CD4-positive, alpha-beta T cell (primary cell): ENCODE measurements at places on chromosomes 7 and 10. TPM values are rescaled to one million over a fixed set of nuclear protein-coding genes. Genes with fewer than 3 reads are reported as not detected.

Gene UTF1
- total RNA-seq = not detected

DNA sequence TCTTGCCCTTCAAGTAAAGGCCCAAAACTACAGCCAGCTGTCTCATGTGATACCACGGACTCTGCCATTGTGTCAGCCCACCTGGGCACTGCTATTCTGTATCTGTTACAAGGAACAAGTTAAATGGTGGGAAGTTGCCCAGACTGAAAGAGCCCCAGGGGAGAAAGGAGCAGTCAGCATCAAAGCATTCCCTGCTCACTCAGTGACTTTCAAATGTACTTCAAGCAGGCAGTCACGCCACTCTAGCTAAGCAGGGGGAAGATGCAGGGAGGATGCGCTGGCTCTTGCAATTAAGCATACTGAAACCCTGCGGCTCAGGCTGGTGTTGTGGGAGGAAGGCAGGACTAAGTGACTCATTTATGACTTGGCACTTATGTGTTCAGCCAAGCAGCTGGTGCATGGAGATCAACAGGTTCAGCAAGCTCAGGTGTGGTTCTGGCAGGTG, 1249.6 kb downstream of the TYW1 start:
- no peak for DNase-seq

Gene FAM149B1
- total RNA-seq = 7.0 TPM

GRCh38 chr7:45153233-45153632, 4.4 kb upstream of the RAMP3 start:
- no peak for DNase-seq

DNA sequence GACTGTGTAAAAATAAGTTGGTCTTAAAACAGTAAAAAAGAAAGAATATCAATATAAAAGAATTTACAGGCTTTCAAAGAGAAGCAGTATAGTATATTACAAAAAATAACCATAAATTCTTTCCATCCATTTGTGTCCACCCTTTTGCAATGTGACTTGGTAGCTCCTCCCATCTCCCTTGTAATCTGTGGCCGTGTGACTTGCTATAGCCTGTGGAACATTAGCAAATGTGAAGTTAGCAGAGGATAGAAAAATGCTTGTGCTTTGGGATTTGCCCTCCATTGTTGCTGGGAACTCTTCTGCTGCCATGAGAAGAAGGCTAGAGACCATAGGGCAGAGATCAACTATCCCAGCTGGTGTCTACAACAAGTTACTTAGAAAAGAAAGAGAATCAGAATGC, 30.2 kb downstream of the KLHL7 start:
- DNase-seq = no peak

DNA sequence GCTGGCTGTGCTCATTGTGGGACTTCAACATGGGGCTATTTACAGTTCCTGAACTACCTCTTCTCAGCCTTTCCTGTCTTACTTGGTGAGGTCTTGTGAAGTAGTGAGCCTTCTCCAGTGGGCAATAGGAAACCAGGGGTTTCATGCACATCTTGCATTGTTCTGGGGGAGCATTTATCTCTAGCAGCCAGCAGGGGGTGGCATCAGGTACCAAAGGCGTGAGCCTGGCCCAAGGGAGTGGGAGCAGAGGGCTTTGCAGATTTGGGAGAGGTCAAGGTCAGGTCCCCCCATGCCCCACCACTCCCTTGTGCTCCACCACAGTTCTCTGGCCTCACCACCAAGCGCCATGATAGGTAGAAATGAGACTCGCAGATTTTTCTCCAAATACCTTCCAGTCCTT, 85.4 kb upstream of the NPTX2 start:
- DNase-seq = no peak

DNA sequence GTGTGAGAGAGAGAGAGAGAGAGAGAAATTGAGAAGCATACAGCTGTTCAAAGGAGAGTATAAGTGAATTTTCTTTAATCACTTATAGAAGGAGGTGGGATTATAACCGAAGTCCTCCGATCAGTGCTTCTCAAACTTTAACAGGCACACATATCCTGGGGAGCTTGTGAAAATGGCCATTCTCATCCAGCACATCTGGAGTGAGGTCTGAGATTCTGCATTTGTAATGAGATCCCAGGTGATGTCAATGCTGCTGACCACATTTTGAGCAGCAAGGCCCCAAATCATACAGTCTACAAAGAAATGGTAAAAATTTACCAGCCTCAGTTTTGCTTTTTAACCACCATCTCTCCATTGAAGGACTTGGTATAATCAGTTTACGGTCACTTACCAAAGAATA, 219.0 kb downstream of the PTEN start:
- no peak for DNase-seq

Gene KIF5B
- 58.3 TPM for total RNA-seq

DNA sequence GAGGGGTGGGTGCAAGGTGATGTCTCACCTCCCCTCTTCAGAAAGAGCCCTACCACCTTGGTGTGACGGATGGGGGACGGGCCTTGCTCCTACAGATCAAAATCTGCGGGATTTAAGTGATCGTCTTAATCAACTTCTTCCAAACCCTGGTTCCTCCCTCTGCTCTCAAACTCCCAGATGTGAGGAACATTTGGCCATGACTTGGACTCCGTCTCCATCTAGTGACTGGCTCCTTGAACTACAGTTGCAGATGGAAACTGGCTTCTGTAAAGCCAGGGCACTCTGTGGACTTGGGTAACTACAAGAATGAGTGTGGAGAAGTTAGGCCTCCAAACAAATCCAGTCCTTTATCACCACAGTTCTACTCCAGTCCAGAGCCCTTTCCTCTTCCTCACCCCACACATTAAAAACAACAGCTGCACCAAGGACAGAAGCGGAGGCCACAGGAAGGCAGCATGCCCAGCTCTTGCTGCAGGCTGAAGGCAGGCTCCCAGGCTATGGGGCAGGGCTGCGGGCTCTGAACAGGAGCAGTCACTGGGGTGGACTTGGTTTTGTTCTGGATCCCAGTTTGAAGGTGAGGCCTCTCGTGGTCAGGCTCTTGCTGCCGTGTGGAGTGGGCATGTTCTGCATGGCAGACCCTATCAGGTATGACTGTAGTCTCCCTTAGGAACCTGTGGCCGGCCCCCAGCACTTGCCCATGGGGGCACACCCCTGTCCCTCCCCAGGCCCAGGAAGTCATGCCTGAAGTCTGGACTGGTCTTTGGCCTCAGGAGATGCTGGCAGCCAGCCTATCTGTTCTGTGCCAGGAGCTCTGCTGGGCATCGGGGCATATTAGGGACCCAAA, 79.4 kb downstream of the VWC2 start:
- DNase-seq = no peak

DNA sequence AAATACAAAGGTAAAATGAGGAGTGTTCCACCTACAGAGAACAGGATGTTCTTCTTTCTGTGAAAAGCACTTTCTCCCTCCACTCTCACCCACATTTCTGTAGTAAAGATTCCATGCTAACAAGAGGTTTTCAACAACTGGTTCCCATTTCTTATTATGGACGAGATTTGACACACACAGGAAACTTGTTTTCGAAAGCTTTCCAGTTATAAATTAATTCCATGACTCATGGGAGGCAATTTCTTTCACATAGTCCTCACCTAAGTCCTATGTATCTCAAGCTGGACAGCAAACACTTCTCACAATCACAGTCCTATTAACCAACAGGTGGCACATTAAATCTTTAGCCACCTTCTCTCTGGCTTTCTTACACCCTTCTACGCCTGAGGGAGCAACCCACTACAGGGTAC, 24.5 kb downstream of the RAPGEF5 start:
- no peak for DNase-seq

DNA sequence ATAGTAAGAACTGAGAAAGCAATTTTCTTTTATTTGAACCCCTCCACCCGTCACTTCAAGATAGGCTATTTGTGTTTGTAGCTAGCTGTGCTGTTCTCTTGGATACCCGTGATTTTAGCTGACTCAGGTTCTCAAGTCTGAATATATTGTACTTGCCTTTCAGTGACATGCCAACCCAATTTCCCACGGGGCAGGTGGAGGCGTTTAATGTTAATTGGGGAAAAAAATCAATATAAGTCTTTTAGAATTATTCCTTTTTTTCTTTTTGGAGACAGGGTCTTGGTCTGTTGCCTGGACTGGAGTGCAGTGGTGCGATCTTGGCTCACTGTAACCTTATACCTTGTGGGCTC, 36.4 kb downstream of the ZRANB1 start:
- no peak for DNase-seq

Gene NANOS1
- total RNA-seq = 0.14 TPM

GRCh38 chr10:122186816-122187810, 84.0 kb upstream of the BTBD16 start:
- no peak for DNase-seq

Gene PLPP4
- not detected for total RNA-seq

DNA sequence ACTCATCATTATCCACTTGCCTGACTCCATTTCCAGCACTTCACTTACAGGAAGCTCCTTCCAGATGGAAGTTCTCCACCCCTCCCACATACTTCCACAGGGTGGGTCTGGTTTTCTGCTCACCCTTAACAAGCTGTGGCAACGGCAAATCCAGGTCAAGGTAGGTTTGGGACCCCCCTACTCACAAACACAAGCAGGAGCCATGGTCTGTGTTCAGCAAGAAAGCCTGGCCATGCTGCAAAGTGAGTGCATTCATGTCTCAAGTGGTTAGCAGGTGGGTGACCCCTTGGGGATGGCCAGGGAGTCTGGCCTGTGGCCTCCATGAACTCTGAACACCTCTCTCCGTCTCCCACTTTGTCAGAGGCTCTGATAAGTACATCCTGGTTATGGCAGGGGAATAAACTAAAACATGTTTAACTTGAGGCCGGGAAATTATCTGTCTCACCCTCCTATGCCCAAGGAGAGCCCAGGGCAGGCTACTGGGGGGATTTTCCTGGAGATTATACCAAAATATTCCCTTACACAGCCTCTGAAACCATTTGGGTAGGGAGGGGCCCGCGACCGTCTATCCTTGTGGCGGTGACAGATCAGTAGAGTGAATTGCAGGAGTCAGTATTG, 844 bp downstream of the XPNPEP1 start:
- no peak for DNase-seq

Gene OR2A12
- total RNA-seq = not detected

DNA sequence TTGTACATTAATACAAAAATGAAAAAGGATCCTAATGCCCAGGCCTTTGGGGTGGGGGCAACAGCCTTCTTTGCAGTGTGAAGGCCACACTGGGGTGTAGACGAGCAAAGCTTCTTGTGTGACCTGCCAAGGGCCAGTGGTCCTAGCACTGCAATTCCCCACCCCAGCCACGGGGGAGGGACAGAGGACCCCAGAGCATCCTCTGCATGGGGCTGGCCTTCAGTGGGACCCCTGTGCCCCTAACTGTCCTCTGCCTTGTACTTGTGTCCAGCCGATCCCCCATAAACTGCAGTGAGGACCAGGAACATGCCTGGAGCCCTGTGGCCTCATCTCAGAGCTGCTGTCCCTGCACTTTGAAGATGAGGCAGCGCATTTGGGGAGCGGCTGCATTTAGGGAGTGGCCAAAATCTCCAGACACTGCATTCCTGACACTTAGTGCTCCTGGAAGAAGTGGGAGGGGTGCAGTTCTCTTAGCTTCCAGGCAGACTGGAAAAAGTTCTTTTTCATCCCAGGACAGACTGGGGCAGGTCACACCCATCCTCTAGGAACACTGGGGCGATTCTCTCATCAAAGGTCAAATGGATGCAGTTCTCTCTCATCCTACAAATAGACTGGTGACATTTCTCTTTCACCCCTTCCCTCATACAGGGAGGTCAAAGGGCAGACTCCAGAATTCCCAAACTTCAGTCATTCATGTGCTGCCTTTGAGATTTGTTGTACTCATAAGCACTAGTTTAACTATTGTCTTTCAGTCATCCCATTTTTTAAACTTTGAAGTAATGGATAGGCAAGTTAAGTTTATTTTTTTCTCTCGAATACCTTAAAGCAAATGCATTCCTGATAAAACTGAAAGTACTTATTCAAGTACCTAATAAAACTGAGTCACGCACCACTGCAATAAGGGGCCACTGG, 922 bp upstream of the MYO1G start:
- DNase-seq = no peak

GRCh38 chr7:69932034-69932628, 333.9 kb downstream of the AUTS2 start:
- DNase-seq = no peak

Gene PLOD3
- 15.9 TPM for total RNA-seq

- no peak for DNase-seq
These were observed 402.9 kb upstream of the FOXK1 start for GRCh38 chr7:4279216-4279615.

Gene SRRM3
- total RNA-seq = not detected

DNA sequence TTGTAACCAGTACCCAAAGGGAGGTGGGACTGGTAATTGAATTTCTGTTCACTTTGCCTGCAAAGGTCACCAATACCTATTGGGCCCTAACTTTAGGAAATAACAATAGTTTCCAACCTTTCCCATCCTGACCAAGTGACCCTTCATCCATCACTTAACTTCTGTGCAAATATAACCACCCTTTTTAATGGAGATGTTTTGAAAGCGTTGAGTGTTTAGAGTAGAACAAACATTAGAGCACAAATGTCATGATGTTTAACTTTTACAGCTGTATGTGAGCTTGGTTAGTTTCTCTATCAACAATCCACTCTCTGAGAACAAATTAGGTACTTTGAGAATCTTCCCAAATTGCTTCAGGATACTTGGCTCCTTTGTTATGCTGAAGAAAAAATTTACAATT, 66.4 kb downstream of the MET start:
- no peak for DNase-seq

Gene STEAP2
- total RNA-seq = not detected

- no peak for DNase-seq
These were observed 77.7 kb upstream of the GPR37 start for GRCh38 chr7:124843336-124843735.

Gene AOAH
- 30.3 TPM for total RNA-seq

- DNase-seq = no peak
These were observed 302.8 kb downstream of the PTPRN2 start for GRCh38 chr7:158284617-158285382.

DNA sequence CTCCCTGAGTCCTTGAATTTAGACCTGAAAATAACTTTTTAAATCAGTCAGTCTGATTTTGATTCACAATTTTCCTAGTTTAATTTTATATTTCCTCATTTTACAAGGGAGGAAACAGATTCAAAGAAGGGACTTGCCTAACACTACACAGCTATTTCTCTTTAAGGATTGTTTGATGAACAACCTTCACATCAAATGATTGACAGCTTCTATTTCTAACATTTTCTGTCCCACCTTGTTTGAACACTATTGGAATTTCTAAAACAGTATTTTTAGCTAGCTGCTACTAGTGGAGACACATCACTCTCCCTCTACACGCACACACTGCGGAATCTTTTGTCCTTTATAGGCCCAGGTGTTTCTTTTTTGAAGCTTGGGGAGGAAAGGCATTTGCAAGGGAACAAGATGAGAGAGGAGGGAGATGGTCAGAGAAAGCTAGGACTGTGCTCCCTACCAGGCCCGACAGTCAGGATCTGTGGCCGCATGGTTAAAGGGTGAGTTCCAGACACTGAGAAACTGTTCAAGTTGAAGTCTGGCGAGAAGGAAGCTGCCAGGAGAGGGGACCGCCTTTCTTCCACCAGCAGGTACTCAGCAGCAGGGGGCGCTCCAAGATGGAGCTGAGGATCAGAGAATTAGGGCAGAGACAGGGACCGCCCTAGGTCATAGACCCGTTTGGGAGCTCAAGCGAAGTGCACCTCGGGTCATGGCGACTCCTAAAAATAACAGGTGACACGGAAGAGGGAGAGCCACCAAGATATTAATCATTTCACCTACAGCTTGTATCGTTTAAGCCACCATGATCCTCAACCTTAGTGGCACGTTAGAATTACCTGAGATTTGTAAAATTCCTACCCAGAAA, 49.7 kb downstream of the DNAJC12 start:
- DNase-seq = peak; percentile 61
